ENCODE measurements at places on chromosomes 5 and 9.

GRCh38 chr5:45105491-45105994 lies 296.8 kb downstream of the MRPS30 start:
- DNase-seq: no peak

DNA sequence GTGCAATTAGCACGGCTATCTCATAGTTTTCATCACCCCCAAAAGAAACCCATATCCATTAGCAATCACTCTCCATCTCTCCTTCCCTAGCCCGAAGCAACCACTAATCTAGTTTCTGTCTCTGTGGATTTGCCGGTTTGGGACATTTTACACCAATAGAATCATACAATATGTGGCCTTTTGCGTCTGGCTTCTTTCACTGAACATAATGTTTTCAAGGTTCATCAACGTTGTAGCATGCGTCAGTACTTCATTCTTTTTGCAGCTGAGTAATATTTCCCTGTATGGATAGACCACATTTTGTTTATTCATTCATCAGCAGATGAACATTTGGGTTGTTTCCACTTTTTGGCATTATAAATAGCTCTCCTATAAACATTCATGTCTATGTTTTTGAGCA lies 75.4 kb upstream of the TBC1D2 start:
- no peak for DNase-seq

- DNase-seq: no peak
Observed at GRCh38 chr5:37886242-37886905, 46.5 kb upstream of the GDNF start.

DNA sequence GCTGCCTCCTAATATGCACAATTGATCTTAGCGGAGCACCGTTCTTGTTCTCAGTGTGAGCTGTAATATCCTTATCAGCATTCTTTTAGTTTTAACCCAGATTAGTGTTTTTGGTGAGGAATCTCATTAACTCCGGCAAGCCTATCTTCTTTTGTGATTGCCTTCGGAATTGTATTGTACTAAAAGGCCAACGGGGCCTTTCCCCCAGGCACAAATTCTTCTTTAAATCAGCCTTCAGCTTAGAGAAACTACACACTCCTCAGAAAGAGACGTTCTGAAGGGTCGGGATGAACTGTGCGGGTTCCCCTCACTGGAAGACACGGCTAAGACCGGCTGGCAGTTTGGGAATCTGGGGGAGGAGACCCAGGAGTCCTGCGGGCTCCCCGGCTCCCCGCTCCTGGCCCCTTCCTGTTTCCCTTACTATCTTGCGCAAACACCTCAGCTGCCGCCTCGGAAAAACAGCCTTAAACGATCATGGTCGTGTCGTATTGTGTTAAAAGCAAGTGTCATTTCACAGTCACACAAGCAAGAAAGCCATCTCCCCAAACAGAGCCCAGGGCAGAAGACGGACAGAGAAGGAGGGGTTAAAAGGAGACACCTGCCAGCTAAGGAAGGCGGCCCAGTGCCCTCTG lies 353.1 kb upstream of the IRX2 start:
- no peak for DNase-seq

DNA sequence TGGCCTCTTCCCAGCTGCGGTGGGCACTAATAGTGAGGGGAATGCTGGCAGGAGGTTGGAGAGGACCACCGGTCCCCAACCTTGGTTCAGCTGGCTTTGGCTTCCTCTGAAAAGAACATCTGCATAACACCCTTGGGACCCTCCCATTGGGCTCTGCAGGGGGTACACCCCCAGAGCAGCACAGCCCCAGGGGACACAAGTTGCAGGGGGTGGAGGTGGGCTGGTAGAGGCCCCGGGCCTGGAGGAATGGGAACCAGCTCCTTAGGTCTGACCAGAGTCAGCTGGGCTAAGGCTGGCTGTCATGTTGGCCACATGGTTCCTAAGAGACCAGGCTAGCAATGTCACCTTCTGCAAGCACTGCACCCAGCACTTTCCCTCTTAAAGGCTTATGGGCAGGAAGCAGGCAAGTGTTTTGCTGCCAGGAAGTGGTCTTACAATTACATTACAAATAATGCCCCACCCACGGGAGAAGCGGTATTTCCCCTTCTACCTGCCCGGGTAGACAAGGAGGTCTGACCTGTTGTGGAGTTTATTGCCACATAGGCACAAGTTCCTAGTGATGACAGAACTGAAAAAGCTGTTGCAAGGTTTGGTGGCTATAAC lies 18.1 kb downstream of the GCNT4 start:
- DNase-seq: no peak

DNA sequence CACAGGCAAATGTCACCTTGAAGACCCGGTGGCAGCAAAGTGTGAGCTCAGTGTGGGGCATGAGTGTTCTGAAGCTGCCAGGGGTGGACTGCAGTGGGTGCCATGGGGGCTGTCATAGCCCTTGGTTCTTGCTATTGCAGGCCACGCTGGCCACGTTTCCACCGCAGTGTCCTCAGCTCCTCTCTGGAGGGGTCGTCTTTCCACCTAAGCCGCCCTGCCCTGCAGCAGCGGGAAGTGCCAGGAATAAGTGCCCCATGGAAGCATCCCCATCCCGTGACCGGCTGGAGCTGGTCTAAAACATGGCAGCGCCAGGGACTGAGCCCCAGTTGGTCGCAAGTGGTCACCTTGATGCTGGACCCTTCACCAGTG lies 6.9 kb downstream of the OBP2B start:
- no peak for DNase-seq

GRCh38 chr5:3026099-3026498 lies 274.6 kb upstream of the IRX2 start:
- DNase-seq: no peak

DNA sequence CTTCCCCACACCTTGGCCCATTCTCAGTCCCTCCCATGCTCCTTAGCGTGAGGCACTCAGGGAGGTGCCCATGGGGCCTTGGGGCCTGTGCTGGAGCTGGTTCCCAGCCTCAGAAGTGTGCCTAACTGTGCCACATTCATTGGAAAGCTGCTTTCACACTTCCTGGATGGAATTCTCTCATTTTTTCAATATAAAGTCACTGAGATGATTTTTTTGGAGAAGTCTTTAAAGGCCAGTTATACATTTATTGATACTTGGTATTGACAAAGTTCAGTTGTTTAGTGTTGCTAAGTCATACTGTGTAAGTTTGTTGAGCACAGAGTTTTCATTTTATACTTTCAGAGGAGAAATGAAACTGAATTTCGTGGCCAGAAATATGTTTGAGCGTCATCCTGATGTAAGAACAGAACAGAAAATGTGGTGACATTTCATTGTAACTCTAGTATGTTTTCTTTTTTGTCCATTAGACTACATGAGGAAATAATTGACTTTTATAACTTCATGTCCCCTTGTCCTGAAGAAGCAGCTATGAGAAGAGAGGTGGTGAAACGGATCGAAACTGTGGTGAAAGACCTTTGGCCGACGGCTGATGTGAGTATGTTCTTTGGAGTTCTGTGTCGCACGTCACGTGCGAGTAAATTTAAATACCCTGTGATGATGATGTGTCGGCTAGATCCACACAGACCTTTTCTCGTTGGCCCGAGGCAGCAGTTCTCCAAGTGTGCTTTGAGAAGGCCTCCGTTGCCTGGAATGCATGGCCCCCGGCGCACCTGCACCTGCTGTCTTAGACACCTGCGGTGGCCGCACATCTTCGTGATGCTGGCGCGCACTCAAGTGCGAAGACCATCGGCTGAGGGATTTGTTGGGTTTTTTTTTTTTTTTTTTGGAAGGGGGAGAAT lies 24.1 kb downstream of the TENT4A start:
- DNase-seq: no peak

GRCh38 chr9:20985851-20986600 lies 45.4 kb downstream of the HACD4 start:
- no peak for DNase-seq

DNA sequence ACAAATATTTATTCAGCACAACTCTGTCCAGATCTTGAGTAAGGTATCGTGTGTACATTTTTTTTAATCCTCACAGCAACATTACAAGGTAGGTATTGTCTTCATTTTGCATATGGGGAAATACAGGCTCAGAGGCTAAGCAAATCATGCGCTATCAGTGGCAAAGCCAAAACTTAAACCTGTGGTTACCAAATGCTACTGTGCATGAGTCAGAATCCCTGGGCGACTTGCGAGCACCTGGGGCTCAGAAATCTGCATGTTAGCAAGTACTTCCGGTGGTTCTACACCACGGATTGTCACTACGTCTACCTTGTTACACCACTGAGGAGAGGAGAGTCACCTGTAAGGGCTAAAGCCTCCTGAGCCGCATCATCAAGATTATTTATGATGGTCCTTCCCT lies 21.3 kb downstream of the C5orf58 start:
- DNase-seq: peak; percentile 44

DNA sequence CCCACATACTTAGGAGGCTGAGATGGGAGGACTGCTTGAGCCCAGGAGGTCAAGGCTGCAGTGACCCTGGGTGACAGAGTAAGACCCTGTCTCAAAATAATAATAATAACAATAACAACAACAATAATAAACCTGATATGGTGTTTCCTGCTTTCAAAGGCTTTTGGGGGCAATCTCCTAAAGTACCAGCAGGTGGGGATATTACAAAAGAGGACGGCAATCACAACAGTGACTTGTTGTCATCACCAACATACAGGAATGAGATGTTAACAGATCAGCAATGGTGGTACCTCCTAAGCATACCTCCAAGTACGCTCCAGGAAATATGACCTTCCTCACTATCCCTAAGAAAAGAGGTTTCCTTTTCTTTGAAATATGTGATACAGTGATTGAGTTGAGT lies 91.1 kb upstream of the RNF180 start:
- DNase-seq: no peak

DNA sequence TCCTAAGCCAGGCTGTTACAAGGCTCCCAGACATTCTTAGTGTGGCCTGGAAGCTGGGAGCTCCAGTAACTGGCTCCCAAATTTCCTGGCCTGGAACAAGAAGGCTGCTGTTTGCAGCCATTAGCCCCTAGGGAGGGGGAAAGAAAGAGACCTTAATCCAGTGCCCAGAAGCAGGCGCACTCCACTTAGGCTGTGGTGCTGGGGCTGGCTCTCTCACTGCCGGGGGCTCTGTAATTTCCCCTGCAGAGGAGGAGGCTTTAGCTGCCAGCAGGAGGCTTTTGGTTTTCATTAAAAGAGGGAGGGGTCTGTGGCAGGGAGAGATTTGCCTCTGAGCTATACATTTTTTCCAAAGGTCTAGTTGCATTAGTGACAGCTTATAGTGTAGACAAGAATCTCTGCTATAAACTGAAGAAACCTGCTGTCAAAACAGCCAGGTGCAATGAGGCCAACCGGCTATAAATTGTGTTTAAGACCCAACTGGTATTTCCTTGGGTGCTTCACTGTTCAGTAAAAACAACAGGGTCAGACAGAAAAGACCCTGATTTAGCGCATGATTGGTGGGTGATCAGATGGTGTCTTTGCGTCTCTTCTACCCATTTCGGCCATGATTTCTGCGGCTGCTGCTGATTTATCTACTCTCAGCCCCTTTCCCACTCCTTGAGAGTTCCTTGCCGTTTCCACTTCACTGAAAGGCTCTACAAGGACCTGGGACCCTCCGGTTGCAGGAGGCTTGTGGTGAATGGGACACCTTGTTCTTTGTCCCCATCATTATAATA lies 254.6 kb downstream of the AOPEP start:
- DNase-seq: no peak

GRCh38 chr5:57499262-57500050 lies 16.8 kb upstream of the ACTBL2 start:
- DNase-seq: no peak

- no peak for DNase-seq
Observed at GRCh38 chr9:120397453-120397852, 182.5 kb downstream of the CDK5RAP2 start.

- no peak for DNase-seq
Observed at GRCh38 chr5:90386099-90386710, 23.4 kb downstream of the CETN3 start.

GRCh38 chr5:123502120-123502519 lies 9.9 kb upstream of the CSNK1G3 start:
- DNase-seq: no peak

GRCh38 chr5:129903466-129904101 lies 681 bp upstream of the CHSY3 start:
- no peak for DNase-seq

- no peak for DNase-seq
Observed at GRCh38 chr5:174609116-174609515, 115.3 kb upstream of the MSX2 start.

- no peak for DNase-seq
Observed at GRCh38 chr5:149360272-149360671, 2.4 kb downstream of the PCYOX1L start.

GRCh38 chr5:178544166-178544834 lies 45.9 kb downstream of the COL23A1 start:
- no peak for DNase-seq

DNA sequence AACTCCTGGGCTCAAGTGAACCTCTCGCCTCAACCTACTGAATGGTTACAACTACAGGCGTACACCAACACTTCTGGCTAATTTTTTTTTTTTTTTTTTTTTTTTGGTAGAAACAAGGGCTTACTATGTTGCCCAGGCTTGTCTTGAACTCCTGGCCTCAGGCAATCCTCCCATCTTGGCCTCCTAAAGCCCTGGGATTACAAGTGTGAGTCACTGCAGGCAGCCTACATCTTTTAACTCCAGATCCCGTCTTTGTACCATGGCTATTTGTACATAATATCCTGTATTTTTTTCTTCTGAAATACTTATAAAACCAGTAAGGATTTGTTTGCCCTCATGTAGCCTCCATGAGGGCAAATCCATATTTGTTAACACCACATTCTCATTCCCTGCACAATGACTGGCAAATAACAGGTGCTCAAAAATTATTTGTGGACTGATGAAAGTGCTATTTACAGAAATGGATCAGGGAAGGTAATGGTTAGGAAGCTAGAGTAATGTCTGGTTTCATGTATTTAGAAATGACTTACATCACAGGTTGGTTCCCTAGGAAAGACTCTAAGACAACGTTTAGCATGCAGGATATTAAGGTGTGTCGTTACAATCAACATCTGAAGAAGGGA lies 51.9 kb upstream of the POU5F2 start:
- DNase-seq: no peak

DNA sequence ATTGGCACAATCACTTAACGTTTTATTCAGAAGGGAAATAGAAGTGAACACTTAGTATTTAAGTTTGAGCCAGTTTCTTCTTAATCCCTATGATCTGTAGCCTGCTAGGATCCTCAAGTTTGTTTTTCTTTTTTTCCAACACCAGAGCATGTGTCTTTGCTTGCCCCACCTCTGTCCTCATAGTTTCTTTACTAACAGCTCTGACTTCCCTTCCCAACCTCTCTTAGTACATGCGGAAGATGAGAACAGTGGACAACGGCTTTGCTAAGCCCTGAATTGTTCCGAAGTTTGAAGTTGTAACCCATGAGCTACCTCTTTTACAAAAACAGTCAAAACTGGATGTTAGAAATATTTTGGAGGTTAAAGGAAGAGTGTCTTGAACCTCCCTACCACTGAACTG lies 61.7 kb upstream of the TAF11L2 start:
- DNase-seq: no peak
